Fibroblast of skin of scalp (primary cell): ENCODE measurements at places on chromosomes 1 and 21.

GRCh38 chr1:82867781-82868180 lies 1067.0 kb downstream of the ADGRL2 start:
- DNase-seq: no peak

DNA sequence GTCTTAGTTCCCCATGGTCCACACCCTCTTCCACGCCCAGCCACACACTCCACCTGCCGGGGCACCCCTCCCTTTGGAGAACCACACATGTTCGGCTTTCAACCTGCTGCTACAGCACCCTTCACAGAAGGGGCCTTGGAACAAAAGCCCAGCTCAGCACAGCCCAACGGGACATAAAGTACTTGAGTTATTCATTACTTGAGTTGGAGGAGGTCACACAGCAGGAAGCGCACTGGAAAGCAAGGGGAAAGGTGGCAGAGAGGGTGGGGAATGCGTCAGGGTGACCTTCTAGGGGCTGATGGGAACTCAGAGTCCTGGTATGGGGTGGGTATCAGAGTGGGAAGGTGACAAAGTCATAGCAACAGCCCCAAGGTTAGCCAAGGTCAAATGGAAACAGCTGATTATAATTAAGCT lies 3.0 kb upstream of the ATP1B1 start:
- DNase-seq: no peak

DNA sequence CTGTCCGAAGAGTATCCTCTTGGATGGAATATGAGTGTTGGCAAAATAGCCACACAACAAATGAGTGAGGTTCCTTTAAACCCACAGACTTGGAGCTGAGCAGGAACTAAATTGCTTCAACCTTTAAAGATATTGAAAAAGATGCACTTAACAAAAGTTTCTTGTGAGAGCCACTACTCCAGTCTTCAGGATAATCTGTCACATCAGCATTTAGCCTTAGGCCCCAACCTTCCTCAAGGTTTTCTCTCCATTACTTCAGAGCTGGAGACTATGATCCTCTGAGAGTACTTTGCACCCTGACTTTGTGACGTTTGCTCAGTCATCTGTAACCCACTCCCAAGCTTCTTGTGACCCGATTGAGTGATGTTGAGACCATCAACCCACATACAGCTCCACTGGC lies 212.8 kb downstream of the LRRC40 start:
- DNase-seq: no peak

GRCh38 chr1:226738995-226739695 lies at the start of gene ITPKB:
ITPKB (minus strand) TSS chr1:226739282; CDS start chr1:226737458, 1,824 bp downstream.
- peak; percentile 62 for DNase-seq

GRCh38 chr1:8727809-8728213 lies 89.6 kb downstream of the RERE start:
- no peak for DNase-seq

DNA sequence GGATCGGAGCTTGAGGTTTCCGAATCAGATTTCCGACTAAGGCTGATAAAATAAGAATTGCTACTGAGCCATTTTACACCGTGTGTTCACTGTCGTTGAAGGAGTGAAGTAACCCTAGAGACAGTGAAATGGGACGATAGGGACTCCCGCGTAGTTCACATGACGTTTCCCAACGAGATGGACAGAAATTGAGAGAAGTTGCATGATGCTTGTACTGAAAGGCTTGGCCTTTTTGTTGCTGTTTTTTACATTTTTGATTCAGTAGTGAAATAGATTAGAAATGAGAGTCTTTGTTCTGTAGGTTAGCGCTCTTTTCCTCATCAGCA lies 1.2 kb downstream of the KHDRBS1 start:
- peak; percentile 22 for DNase-seq
